ENCODE measurements at places on chromosomes 11 and 22.

- peak; percentile 42 for DNase-seq
Observed at GRCh38 chr11:123560006-123560405, 94.4 kb downstream of the SCN3B start.

DNA sequence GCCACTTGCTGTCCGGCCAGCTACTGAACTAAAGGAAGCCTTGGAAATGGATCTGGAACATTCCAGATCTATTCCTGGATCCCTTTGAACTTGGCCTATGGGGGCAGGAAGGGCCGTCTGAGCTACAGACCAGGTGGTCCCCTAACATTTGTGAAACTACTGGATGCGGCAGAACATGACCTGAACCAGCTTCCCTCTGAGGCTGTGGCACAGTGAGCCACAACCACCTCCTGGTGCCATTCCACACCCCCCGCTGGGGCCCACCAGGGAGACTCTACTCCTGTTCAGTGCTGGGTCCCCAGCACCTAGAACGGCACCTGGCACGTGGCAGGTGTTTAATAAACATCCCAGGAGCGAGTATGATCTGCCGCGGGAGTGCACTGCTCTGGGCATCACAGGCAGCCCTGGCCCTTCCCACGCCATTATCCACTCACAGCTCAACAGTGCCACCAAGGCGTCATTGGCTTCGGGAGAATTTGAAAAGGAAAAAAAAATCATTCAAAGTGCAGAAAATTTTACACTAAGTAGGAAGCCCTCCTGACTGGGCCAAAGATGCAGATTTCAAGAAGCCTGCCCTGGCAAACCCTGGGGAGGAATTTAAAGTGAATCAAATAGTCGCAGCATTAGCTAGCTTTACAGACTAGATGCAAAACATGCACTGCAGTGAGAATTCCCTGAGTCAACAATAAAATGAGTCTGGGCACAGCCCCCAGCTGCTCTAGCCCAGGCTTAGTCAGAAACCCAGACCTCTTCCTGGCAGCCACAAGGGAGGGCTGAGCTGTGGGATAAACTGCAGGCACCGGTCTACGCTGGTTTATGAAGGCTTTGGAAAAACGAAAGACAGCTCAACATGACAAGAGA, 14.3 kb upstream of the EFCAB6 start:
- DNase-seq: no peak

GRCh38 chr11:14255238-14255534, 103.8 kb downstream of the RRAS2 start:
- DNase-seq: no peak

GRCh38 chr11:103257360-103257759, 148.1 kb downstream of the DYNC2H1 start:
- no peak for DNase-seq

DNA sequence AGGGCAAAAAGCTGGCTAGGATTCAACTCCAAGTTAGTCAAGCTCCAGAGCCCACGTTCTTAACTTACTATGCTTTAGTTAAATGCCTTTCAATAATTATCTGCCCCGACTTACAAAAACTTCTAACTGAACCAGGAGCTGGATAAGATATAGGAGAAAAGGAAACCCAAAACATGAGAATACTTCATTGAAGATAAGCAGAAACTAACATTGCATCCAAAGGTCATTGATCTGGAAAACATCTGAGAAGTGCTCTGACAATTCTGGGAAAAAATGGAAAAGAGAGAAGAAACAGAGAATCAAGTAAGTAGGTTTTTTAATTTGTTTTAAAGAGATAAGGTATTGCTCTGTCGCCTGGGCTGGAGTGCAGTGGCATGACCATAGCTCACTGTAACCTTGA, 27.2 kb downstream of the ACAT1 start:
- no peak for DNase-seq

DNA sequence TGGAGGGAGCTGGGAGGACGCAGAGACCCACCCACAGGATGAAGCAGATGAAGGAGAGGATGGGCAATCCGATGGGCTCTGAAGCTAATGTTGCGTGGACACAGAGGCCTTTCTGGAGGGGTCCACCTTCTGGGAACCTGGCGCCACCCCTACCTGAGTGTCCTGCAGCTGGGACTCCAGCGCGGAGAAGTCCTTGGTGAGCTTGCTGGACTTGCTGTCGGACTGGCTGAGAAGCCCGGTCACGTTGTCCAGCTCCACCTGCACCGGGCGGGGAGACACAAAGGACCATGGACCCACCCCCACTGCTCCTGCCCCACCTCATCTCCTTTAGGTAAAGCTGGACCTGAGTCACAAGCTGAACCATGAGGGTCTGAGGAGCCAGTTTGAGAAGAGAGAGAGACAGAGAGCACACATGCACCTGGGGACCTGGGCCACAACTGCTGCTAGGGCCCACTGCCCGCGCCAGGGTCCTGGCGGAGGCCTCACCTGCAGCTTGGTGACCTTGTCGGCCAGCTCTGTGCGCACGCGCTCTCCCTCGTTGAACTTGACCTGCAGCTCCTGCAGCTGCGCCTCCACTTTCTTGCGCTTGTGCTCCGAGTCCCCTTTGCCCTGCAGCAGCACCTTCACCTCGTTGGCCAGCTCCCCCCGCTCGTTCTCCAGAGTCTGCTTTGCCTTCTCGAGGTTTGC, 40.8 kb downstream of the APOL1 start:
- DNase-seq: no peak

DNA sequence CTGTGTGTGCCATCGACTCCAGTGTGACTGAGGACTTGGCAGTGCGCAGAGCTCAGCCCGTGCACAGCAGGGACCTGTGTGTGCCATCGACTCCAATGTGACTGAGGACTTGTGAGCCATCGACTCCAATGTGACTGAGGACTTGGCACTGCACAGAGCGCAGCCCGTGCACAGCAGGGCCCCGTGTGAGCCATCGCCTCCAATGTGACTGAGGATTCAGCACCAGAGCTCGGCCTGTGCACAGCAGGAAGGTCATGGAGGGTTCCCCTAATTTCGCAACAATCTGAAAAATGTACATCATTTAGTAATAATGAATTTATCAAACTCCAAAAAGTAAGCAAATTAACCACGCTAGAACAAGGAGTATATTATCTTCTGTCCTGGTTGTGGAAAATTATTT, 348.3 kb upstream of the B3GAT1 start:
- DNase-seq: no peak

- no peak for DNase-seq
Observed at GRCh38 chr11:95352733-95353346, 121.8 kb upstream of the SESN3 start.

- DNase-seq: no peak
Observed at GRCh38 chr11:100876815-100877520, 189.9 kb downstream of the ARHGAP42 start.

- no peak for DNase-seq
Observed at GRCh38 chr11:86874304-86875056, 74.1 kb downstream of the PRSS23 start.

DNA sequence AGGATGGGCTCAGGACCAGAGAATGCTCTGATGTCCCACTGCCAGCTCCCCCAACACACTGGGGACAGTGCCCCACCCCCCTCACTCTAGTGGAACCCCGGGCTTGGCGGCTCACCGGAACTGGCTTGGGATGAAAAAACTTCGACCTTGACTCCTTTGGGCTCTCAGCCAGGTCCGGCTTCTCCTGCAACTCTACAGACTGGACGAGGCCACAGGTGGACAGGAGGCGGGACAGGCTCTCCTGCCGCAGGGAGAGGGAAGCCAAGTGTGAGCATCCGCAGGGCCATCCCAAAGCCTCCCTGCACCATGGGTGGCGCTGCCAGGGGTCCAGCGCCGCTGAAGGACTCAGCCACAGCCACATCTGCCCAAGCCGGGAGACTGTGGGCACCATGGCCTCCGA, 3.7 kb downstream of the RRP7A start:
- DNase-seq: no peak

- DNase-seq: no peak
Observed at GRCh38 chr11:28463826-28464225, 355.6 kb downstream of the METTL15 start.

DNA sequence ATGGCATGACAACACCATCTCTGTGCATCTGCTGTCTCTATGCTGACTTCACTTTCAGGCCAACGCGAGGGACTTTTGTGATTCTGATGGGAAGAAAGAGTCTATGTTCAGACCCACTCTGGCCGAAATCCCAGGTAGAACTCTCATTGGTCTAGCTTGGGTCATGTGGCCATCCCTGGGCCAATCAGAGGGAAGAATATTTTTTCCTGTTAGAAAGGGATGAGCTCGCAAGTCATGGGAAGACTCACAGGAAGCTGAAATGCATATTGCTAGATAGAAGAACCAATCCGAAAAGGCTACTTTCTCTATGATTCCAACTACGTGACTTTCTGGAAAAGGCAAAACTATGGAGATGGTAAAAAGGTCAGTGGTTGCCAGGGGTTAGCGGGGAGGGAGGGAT, 56.0 kb upstream of the LINC01488 start:
- DNase-seq: no peak

DNA sequence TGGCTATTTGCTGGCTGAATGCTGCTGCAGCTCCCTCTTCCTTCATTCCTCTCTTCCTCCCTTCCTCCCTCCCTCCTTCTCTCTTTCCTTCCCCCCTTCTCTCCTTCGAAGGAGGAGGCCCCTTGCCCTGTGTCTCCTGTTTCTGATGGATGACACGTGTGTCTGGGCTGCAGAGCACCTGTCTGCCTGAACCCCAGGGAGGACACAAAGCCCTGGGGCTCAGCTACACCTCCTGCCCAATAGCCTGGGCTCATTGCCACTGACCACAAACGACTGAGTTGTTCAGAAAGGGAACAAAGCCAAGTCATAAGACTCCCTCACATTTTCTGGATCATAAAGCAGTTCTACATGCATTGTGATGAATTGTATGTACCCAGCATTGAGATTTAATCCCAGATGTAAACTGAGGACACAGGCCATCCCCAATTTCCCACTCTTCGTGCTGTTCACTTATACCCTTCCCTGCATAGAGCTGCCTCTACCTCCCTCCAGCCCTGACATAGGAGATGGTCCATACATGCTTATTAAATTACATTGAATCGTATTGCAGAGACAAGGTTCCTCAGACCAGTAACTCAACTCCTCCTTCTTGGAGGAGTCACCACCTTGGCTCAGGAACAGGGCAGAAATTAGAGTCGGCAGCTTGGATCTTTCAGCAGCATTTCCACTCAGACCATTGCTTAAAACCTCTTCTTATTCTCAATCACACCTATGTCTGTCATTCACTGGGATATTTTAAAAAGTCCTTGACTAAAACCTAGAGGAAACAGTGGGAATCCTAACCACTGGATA, 1.2 kb downstream of the CSRP3 start:
- no peak for DNase-seq

GRCh38 chr11:65918211-65919140, at the start of gene C11orf68:
Gene C11orf68 (minus strand): TSS chr11:65919062. CDS start chr11:65919031, 31 bp downstream.
- peak; percentile 56 for DNase-seq

GRCh38 chr11:334264-334994, 13.8 kb upstream of the IFITM3 start:
- no peak for DNase-seq

- DNase-seq: peak; percentile 96
Observed at GRCh38 chr11:449889-450808, at the start of gene PTDSS2. Gene PTDSS2 (plus strand): TSS chr11:450279. CDS start chr11:450456, 177 bp downstream.

DNA sequence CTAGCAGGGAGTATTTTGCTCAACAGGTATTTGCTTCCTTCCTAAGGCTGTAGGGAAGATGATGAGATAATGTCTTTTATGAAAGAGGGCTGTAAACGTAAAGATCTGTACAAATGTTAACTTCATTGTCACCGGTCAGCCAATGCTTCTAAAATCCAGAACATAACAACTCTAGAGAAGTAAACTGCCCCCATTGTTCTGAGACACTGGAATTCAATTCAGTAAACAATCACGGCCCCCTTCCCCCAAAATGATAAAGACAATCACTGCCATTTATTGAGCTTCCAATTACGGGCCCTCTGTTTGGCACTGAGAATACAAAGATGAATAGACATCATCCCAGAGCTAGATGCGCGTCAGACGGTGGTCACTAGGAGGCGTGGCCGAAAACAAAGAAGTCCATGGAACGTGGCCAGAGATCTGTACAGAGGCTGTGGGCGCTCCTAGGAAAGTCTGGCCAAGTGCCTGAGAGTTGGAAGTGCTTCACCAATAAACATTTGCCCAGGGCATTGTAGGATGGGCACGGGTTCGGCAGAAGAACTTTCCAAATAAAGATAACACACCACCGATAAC, 576 bp downstream of the TMEM258 start:
- peak; percentile 25 for DNase-seq

DNA sequence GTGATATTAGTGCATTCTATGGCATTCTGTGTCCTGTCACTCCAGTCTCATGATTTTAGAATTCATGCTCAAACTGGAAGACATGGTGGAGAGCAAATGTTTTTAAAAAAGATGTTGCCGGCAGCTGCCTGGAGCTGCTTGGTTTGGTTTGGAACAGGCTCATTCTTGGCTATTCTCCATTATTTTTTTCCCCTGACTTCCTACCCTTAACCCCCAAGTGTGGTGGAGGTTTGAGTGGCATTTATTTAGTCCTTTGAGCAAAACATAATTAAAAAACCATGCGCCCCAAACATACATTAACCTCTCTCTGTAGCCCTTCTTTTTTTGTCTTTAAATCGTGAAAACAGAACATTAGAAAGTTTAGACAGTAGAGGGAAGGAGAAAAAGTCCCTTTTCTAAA, 94.7 kb downstream of the LDLRAD3 start:
- no peak for DNase-seq

DNA sequence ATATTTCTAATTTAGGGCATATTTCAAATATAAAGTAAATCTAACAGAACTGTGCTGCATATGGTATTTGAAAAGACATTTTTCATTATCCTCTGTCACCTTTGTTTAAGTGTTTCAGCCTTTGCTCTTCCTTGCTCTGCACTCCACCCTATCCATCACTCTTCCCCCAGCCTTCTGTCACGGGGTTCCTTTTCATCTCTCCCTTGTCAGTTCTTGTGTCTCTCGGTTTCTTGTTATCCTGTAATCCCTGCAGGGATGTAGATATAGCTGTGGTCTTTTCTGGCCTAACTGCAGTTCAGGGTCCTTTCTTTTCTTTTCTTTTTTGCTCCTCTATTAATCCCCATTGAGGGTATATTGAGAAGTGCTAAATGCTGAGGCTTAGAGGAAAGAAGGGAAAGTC, 261.9 kb downstream of the DCDC1 start:
- no peak for DNase-seq

- no peak for DNase-seq
Observed at GRCh38 chr11:4543561-4543960, 1.4 kb upstream of the OR52M1 start.

DNA sequence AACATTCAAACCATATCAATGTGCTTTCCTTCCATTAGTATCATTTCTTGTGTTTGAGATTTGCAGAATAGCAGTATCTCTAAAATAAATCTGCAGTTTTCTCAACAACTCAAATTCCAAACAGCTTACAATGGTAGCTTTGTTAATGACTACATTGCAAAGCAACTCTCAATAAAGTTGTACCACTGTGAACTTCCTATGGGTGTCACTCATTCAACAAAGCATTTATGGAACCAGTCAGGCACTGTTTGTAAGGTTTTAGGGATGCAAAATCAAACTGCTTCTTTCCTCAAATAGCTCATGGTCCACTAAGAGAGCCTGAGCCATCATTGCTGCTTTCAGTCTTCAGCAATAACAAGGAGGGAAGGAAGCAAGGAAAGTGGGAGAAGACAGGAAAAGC, 91.0 kb downstream of the CCDC83 start:
- no peak for DNase-seq
